ENCODE measurements at places on chromosomes 2 and 18.
A peak's percentile ranks its signal among the peaks of the same experiment; 100 is the strongest.

- no peak for DNase-seq
Measured at GRCh38 chr18:42080340-42080739, 125.3 kb downstream of the PIK3C3 start.

DNA sequence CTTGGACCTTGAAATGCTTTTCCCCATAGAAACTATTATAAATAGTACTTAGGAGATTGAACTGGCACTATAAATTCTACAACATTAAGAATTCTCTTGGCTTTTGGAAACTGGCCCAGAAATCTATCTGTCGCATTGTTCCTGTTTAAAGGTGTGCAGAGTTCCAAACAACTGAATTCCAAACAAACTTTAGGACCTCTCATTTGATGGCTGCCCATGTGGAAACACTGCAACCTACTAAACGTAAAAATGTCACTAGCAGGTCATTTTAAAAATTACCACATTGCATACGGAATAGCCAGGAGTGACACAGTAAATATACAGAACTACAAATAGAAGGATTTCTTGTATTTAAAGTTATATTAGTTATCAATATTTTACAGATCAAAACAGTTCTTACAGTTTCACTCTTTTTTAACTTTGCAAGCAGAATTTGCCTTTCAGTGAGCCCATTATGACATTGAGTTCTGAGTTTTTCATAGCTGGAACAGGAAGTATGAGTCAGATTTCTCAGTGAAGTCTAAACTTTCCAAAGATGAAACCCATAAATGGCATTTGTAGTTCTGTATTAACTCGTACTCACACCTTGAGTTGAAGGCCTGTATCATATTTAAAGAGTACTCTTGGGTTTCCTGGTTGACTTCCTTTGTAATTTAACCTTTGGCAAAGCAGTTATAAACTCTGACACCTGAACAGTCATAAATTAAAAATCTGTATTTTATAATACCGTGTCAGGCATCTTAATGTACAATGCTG, 142.3 kb upstream of the BOD1L2 start:
- DNase-seq: no peak

DNA sequence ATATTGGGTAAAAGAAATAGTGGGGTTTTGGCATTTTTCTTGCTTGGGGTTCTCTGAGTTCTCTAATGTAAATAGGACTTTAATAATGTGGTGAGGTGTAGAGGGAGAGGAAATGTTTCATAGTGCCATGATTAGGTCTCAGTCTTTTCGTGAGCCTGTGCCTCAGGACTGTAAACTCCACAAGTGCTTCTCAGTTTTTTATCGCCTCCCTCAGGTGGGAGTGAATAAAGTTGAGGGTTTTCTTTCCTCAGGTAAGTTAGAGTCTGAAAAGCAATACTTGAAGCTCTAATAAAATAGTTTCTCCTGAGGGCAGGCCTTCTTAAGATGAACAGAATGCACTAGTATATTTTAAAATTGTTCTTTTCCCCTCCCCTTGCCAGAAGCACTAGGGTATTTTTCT, 243.1 kb upstream of the SETBP1 start:
- DNase-seq: no peak

- no peak for DNase-seq
Measured at GRCh38 chr18:51006948-51007789, 22.8 kb upstream of the SMAD4 start.

GRCh38 chr2:55965276-55965675, 41.7 kb upstream of the EFEMP1 start:
- DNase-seq: no peak

DNA sequence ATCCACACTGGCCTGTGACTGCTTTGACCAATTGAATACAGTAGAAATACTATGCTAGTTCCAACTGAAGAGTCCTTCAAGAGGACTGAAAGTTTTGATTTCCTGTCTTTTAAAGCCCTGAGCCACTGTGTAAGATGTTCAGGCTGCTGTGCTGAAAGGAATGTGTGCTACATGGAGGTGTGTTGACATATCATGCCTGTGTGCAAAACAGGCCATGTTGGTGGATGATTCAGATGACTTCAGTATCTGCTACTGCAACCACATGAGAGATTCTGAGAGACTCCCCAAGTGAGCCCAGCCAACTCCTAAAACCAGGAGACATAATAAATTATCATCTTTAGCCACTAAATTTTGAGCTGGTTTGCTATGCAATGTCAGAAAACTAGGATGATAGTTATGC, 662.9 kb downstream of the ZEB2 start:
- DNase-seq: no peak

- DNase-seq: no peak
Measured at GRCh38 chr2:144711630-144712549, 192.0 kb upstream of the ZEB2 start.

GRCh38 chr2:170170281-170171040, 7.5 kb upstream of the MYO3B start:
- DNase-seq: no peak

DNA sequence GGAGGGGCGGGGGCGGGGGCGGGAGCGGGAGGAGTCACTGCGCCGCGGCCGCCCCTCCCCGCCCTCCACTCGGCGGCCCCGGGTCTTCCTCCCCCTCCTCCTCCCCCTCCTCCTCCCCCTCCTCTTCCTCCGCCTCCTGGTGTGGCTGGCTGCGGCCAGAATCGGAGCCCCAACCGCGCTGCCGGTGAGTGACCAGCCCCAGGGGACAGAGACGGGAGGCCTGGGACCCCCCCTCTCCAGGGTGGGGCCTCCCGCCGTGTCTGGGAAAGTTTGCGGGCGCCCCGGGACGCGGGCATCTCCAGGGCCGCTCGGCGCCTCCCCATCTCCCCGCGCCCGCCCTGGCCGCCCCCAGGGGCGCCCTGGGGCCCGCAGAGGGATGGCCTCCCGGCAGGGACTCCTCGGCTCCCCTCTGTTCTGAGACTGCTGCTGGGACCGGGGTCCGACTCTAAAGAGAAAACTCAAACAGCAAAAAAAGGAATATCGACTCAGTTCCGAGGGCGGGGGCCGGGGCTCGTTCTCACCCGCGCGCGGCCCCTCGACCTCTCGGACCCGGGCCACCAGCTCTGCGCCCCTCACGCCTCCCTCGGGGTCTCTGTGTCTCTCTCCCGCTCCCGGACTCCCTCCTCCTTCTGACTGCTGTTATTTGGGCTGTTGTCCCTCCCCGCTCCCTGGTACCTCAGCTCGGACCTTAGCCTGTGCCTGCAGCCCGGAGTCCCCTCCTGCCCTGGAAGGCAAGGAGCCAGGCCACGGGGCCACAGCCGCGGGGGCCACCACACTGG, at the start of gene STON1:
STON1 (plus strand) TSS at position 122 of the 779 bp plus-strand sequence. CDS start 50,480 bp downstream, outside the sequence.
- peak; percentile 19 for DNase-seq

DNA sequence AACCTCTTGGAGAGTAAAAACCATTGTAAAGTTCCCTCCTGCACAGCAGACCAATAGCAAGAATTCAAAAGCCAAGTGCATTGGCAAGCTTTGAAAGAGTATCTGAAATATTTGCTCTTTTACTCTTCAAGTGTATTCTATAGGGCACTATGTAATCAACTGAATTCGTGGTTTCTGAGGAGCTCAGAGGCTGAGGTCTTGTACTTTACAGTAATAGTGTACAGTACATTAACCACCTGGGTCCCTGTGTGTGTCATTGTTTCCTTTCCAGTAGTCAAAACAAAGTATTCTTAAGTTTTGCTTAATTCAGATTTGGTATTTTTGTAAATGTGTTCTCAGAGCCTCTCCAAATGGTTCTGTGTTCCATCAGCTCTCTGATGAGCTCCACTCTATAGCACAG, 769.7 kb downstream of the LRRTM4 start:
- no peak for DNase-seq

GRCh38 chr2:115552726-115553125, 1110.3 kb downstream of the DPP10 start:
- DNase-seq: no peak

- no peak for DNase-seq
Measured at GRCh38 chr2:241492174-241492565, 16.2 kb downstream of the STK25 start.

DNA sequence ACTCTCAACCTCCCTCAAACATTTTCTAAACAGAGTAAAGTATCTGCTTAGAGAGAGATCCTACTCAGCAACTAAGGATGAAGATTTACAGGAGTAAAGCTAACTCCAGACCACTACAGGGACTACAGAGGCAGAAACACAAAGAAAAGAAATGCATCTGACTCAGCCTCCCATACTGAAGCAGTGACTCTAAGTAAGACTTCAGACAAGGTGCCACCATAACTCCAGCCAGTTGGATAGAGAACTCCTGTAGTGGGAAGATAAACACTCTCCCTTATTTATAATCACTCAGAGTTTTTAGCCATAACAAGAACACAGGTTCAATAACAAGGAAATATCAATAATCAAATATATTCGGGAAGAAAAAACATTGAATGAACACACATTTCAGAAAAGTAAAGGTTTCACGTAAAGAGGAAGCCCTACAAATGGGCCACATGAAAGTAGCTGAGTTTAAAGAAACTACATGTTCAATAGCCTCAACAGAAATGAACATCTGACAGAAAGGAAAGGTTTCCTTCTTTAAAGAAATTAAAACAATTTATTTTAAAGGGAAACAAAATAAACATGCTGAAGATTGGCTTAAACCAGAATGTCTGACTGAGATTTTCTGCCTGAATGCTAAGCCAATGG, 519.9 kb downstream of the KCNJ3 start:
- DNase-seq: no peak

GRCh38 chr2:96505231-96505889, at the start of gene NEURL3:
Gene NEURL3, minus strand, starts transcription at chr2:96505357. Its CDS starts 71 bp downstream, at chr2:96505286.
- DNase-seq: no peak

- DNase-seq: no peak
Measured at GRCh38 chr2:109724533-109725460, 69.3 kb upstream of the RGPD5 start.

- DNase-seq: no peak
Measured at GRCh38 chr2:46302005-46302695, 4.9 kb downstream of the EPAS1 start.

DNA sequence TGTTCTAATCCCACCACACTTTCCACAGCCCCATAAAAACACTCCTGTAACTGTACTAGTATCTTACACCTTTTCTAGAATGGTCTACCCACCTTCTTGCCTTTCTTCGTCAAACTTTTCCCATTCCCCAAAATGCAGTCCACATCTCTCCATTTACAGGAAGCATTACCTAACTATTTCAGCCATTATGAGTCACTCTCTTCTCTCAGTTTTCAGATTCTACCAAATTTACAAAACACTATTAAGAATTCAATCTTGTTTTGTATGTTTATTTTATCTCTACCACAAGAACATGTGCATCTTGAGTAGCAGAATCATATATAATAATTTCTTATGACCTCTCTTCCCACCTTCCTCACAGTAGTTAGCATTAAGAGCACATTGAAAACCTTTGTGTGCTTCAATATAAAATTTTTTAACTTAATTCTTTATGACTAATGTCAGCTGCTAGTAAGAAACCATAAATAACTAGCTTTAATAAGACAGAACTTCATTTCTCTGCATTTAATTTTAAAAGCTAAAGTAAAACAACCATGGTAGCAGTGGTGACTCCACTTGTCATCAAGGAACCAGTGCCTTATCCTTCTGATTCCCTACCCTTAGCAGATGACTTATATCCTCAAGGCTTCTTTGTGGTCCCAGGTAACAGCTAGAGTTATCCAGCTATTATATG, 56.6 kb upstream of the MAP2 start:
- no peak for DNase-seq

DNA sequence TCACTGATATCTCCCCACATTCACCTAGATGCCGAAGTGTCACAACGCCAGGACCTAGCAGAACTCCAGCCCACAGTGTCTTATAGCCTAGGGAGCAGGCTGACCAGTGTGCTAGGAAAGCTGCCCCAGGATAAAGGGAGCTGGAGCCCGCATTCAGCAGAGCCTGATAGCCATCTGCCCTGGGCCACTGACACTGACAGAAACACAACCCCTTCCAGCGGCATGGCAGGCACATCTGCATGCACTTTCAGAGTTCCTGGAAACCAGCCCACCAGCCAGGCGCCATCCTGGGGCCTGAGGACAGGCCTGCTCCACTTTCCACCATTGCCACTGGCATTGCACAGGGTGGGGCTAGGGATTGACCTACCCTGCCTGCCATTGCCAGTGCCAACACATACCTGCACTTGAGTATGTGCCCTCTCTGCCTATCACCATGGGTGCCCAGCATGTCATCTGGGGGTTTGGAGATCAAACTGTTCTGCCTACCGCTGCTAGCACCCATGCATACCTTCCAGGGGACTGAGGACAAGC, 290.1 kb upstream of the KLHL14 start:
- DNase-seq: no peak

- DNase-seq: no peak
Measured at GRCh38 chr2:211816754-211817153, 721.8 kb downstream of the ERBB4 start.

DNA sequence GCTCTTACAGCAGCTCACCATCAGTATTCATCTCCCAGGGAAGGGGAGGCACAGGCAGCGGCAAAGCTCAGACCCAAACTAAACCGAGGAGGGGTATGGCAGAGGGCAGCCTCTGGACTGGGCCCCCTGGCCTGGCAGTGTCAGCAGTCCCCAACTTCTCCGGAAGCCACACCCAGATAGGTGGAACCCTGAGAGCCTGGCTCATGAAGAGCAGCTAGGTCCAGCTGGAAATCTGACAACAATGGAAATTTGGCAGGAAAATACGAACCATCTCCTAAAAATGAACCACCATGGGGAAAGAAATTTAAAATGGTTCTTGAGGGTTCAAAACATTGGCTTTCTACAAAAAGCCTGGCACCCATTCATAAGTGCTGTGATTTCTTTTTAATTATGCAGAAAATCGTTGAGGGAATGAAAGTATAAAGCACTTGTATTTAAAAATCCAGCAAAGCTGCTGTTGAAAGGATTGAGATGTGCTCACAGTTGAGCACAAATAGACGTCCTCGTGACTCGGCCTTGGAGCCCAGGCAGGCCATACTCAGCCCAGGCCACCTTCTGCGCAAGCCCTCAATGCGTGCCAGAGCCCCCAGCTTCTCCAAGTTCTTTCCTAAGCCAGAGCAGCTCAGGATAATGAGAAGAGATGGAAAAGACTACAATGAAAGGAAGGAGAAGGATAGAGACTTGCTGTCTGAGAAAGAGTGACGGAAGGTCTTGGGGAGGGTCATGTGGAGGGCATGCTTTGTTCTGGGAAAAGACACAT, 93.0 kb downstream of the COL6A3 start:
- DNase-seq: no peak

- no peak for DNase-seq
Measured at GRCh38 chr2:109322641-109323040, 193.6 kb downstream of the SH3RF3 start.

DNA sequence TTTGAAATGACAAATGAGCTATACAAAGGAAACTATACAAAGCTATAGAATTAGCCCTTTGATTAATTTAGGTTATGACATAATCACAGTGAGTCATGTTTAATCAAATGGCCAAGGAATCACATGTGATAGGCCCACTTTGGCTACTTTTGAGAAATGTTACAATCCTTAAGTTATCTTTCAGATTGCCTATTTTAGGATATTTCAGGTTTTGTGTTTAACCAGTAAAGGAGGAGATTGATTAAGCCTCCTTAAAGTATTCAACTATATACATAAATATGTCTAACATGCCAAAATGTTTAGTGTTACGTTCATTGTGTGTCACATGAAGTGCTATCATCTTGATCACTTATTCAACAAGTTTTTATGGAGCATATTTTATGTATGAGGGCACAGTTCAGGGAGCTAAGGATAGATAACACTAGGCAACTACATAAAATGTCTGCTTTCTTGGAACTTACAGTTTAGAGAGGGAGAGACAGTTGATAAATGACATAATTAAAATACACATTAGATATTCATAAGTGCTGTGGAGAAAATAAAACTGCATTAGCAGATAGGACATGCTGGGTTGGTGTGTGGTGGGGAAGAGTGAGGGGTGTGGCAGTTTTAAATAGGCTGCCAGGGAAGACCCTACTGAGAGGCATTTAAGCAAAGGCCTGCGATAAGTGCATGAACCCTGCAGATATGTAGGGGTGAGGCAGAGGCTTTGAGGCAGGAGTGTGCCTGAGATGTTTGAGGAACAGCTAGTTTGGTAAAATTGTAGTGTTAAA, 77.2 kb downstream of the LTBP1 start:
- no peak for DNase-seq
